ELF-1 (cell line): ENCODE measurements at places on chromosomes 16 and 17.

DNA sequence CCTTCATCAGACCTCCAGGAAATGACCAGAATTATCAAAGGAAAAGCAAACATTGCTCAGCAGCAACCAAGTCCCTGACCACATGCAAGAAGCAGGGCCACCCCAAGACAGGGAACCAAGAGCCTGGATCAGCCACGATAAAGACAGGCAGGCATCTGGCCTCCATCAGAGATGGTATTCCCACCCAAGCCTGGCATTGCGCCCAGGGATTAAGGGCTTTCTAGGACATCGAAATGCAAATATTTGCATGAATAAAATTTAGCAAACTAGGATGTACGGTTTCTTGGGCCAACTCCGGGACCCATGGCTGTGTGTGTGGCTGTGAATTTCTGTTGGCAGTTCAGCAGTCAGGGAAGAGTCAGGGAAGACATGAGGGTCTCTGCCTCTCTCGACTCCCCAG lies 241.4 kb upstream of the DYNLRB2 start:
- no peak for DNase-seq

GRCh38 chr16:89149386-89149785 lies 22.2 kb upstream of the CDH15 start:
- no peak for DNase-seq

DNA sequence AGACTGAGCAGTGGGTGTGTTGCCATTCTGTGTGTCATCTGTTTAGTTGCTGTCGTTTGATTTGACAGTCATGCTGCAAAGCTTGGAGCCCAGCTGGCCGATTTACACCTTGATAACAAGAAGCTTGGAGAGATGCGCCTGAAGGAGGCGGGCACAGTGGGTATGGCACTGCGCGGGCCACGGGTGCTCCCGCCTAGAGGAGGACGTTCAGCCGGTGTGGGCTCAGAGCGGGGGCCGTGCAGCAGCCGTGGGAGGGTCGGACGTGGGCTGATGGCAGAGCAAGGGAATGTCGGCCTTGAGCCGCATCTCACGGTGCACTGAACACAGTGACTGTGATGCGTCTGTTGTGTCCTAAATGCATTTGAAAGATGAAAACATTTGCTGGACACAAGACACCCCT lies 3.7 kb downstream of the FN3KRP start:
- no peak for DNase-seq

- no peak for DNase-seq
Measured at GRCh38 chr17:45784741-45785479, 790 bp downstream of the CRHR1 start.

- DNase-seq, result no peak
Measured at GRCh38 chr17:66625311-66625767, 209.6 kb upstream of the CACNG5 start.

DNA sequence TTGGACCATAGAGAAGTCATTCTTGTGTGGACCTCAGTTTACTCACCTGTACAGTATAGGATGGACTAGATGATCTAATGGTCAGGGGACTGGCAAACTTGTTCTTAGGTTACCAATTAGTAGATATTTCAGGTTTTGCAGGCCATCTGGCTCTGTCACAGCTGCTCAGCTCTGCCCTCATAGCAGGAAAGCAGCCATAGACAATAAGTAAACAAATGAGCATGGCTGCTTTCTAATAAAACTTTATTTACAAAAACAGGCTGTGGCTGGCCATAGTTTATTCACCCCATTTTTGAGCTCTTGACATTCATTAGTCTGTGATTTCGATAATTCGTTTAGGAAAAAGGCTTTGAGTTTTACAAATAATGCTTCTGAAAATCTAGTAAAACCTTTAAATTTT lies 12.7 kb downstream of the BPTF start:
- no peak for DNase-seq

GRCh38 chr17:4120332-4120731 lies 22.5 kb downstream of the ZZEF1 start:
- DNase-seq, result no peak

- no peak for DNase-seq
Measured at GRCh38 chr16:27778171-27778925, 228.4 kb downstream of the KATNIP start.

DNA sequence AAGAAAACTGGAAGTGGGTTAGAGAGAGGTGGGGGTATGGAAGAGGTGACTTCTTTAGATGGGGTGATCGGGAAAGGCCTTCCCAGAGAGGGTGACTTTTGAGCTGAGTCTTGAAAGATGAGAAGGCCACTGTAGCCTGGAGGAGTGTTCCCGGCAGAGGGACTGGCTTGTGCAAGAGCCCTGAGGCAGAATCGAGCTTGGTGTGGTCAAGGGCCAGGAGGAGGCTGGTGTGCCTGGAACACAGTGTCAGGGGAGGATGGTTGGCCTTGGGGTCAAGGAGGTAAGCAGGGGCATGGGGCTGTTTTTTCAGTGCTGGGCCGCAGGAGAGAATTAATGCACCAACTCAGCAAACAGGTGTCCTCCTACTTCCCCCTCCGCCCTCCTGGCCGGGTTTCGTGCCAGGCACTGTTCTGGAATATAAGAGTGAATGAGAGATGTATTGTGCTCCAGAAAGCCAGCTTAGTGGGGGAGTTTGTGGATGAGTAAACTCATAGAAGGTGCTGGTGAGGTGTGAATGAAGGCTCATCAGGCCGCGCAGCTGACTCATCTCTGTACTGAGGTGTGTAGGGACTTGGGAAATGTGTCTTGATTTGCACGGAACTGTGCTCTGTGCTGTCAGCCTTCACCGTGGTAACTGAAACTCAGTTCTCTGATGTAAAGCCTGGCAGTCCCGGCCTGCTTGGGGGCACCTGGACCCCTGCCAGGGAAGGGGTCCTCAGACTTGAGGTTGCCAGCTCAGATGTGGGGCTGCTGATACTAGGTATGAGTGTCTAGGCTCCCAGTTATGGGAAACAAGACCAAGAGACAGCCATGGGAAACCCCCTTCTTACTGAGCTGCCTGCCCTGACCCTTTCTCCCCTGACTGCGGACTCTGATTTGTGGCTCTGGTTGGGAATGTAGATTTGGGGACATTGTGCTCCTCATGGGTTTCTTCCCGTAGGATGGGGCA lies 15.3 kb downstream of the KSR1 start:
- DNase-seq, result peak; percentile 65

GRCh38 chr17:32487473-32488176 lies 832 bp downstream of the CDK5R1 start:
- peak; percentile 44 for DNase-seq

GRCh38 chr17:81470944-81471817 lies 41.4 kb downstream of the ACTG1 start:
- no peak for DNase-seq

GRCh38 chr17:21029036-21029435 lies 13.8 kb downstream of the USP22 start:
- DNase-seq, result no peak

DNA sequence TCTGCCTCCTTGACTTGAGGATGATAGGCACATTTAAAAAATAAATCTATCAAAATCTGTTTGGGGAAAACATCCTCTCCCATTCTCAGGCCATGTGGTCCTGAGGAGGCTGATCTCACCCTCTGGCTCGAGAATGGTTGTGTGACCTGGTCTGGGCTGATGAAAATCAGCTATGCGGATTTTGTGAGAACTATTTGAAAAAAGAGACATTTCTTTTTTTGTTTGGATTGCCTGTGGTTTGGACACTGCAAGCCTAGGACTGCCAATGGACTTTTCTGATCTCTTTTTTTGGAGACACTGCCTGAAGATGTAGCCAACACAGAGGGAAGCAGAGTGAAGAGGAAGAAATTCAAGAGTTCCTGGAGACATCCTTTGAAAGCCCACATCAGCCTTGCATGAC lies 145.9 kb downstream of the HS3ST3B1 start:
- DNase-seq, result no peak

DNA sequence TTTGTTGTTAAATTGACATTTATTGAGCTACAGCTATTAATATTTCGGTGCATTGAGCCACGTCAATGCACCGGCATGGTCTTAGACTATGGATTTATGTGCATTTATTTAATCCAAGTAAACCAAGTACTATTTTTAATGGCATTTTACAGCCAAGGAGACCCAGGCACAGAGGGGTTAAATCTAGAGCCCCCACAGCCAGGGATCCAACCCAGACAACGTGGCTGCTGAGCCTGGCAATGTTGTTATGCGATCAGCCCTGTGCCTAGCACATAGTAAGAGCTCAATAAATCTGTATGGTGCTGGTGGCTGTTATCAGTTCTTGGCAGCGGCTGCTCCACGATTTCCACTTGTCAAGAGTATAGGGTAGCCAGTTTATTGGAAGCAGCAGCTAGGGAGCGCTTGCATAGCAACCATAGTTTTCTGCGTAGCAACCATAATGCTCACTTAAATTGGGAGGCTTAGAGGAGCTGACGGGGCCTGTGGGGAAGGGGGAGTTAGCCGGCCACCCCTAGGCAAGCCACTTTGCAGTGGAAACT lies 541 bp upstream of the RBBP6 start:
- no peak for DNase-seq

DNA sequence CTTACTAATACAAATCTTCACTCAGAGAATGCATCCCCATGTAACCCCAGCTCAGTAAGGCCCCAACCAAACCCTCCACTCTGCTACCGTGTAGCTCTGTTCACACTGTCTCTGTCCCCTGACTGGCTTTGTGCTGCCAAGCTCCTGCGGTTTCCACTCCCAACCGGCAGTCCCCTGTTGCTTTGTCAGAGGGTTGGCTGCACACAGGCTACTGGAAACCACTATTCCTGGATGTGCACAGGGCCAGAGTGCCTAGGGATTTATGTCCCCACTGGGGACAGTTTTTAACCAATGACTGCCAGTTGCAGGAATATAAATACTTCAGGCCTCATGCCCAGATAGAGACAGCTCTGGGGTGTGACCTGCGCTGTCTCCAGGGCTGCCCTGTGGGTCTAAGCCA lies 157.1 kb upstream of the C16orf82 start:
- DNase-seq, result no peak

- no peak for DNase-seq
Measured at GRCh38 chr16:24471561-24472350, 67.6 kb upstream of the RBBP6 start.

- DNase-seq, result no peak
Measured at GRCh38 chr16:23401139-23401538, 51.9 kb downstream of the COG7 start.

- DNase-seq, result peak; percentile 50
Measured at GRCh38 chr16:77330332-77331042, 104.3 kb downstream of the ADAMTS18 start.

- DNase-seq, result no peak
Measured at GRCh38 chr16:84887207-84887606, 67.4 kb downstream of the CRISPLD2 start.

DNA sequence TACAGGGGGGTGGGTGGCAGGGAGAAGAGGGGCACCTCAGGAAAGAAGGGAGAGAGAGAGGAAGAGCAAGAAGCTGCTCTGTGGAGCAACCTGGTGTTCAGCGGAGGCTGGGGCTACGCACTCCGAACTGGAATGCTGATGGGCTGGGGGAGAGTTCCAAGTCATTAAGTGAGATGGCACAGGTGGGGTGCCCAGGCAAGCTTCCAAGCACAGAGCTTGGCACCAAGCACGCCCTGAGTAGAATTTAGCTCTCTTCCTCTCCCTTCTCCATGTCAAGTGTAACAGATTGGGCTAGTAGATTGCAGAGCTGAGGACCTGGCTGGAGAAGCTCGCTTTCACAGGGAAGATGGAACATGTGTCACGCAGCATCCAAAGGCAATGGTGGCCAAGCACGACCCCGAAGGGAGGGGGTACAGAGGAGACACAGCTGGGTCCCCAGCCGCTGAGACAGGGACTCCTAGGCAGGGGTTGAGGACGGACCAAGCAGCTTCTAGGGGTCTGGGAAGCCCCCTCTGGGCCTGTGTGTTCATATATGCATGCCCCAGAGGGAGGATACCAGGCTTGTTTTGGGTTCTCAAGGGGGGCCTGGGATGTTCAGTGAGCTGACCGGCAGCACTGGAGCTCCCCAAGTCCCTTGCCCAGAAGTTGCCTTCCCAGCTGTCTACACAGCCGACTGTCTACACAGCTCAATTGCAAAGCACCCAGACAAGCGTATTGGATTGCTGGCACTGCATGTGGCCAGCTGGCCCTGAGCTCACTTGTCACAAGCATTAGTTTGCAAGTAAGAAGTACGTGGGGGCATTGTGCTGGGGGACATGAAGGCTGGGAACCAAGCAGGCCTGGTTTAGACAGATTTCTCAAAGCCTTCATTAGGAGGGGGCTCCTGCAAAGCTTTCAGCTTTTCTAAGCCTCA lies 247.8 kb downstream of the ENGASE start:
- DNase-seq, result no peak

GRCh38 chr16:69294051-69294450 lies 17.1 kb upstream of the VPS4A start:
- no peak for DNase-seq

DNA sequence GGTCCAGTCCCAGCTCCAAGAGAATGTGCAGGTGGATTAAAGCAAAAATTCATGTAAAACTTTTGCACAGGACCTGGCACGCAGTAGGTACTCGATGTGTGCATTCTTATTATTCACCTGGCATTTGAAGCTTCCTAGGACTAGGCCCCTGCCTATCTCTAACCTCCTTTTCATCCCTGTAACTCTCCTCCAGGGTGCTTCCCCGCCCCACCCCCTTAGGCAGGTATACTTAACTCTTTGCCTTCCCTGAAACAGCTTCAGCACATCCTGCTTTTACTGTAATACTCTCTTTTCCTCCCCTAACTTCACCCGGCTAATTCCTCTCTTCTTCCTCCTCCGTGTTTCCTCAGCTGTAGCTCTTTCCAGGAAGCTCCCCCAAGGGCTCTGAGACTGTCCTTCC lies 54.8 kb downstream of the CDK5R1 start:
- DNase-seq, result no peak

GRCh38 chr17:15268461-15268860 lies 3.3 kb upstream of the PMP22 start:
- no peak for DNase-seq

GRCh38 chr17:9258115-9259015 lies 237.1 kb downstream of the NTN1 start:
- peak; percentile 67 for DNase-seq

DNA sequence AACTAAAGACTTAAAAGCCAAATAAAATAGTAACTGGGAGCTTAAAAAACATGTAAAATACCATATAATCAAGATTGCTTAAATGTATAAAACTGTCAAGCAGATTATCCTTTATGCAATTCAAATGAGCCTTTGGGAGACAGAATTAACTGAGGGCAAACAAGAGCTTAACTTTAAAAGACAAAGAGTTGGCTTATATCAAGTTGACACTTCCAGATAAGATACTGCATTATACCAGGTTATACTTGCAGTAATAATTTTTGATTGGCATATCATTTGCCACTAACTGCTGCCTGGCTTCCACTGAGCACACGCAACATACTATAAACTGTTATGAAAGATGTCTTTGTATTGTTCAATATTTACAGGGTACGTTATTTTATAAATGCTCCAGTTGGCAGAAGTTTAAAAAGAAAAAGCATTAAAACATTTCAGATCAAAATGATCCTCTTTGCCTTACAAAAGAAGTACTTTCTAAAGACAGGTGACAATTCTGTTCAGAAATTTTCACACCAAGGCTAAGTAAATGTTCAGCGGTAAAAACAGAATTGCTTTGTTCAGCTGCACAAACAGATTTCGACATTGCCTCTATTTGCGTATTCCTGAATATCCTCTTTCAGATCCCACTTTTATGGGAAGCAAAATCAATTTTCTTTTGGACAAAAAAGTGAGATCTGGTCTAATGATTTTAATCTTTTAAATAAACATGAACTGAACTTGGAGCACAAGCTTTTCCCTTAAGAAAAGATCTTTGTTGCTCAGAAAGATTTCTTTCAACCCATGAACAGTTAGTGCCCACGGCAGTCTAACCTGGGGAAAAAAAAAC lies 50.7 kb downstream of the TOX3 start:
- no peak for DNase-seq
